Cortex of kidney (tissue), 1 donor: ENCODE measurements at places on chromosomes 3 and 15.

DNA sequence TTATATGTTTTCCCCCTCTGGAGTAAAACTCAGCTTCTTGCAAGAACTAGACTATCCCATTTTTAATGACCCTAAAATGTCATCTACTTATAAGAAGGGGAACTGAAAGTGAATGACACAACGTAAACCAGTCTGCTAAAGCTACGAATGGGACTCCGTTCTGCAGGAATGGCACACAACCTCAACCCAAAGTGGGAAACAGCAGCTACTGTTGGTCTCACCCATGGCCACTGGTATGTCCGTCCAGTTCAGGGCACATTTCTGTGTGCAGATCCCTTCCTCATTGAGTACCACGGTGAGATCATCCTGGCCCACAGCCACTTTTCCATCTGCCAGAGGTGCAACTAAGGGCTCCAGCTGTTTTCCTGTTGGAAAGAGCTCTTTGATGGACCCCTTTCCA lies 23.8 kb downstream of the VPS39 start:
- no peak for DNase-seq

DNA sequence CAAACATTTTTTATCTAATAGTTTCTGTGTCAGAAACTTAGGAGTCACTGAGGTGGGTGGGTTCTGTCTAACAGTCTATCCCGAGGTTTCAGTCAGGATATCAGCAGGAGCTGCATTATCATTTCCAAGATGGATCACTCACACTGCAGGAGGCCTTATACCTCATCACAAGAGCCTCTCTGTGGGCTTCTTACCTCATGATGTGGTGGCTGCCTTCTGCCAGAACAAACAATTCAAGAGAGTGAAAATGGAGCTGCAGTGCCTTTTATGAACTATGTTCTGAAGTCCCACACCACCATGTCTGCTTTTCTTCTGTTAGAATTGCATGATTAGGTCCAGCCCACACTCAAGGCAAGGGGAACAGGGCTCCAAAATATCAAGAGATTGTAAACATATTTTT lies 27.9 kb downstream of the RFX7 start:
- DNase-seq = no peak

GRCh38 chr15:75544359-75544758 lies 34.8 kb downstream of the PTPN9 start:
- no peak for DNase-seq

- no peak for DNase-seq
These were observed 2.1 kb downstream of the TRIM69 start for GRCh38 chr15:44738340-44738984.

GRCh38 chr3:134885877-134886621 lies 91.0 kb downstream of the EPHB1 start:
- no peak for DNase-seq

DNA sequence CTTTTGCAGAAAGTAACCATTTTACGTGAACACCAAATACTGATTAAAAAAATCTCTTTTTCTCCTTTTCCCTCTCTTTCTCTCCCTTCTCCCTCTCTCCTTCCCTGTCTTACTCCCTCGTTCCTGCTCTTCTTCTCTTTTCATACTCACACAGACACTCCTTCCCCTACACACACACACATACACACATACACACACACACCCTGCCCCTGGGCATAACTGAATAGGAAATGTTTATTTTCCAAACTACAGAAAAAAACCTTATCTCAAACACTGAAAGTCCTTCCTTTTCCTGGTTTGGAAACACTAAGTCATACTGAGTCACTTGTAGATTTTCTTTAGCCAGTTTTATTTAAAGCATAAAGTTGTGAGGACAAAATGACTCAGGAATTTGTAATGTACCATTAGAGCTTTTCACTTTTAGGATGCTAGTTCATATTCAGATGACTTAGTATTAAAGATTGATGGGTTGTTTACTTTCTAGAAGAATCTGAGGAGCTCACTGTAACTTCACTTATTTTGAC lies 62.4 kb downstream of the MBNL1 start:
- no peak for DNase-seq

GRCh38 chr3:3798631-3799113 lies 559 bp upstream of the LRRN1 start:
- no peak for DNase-seq

- no peak for DNase-seq
These were observed 473.7 kb upstream of the LMCD1 start for GRCh38 chr3:8027954-8028353.

- no peak for DNase-seq
These were observed 13.5 kb upstream of the PCOLCE2 start for GRCh38 chr3:142902356-142902755.

DNA sequence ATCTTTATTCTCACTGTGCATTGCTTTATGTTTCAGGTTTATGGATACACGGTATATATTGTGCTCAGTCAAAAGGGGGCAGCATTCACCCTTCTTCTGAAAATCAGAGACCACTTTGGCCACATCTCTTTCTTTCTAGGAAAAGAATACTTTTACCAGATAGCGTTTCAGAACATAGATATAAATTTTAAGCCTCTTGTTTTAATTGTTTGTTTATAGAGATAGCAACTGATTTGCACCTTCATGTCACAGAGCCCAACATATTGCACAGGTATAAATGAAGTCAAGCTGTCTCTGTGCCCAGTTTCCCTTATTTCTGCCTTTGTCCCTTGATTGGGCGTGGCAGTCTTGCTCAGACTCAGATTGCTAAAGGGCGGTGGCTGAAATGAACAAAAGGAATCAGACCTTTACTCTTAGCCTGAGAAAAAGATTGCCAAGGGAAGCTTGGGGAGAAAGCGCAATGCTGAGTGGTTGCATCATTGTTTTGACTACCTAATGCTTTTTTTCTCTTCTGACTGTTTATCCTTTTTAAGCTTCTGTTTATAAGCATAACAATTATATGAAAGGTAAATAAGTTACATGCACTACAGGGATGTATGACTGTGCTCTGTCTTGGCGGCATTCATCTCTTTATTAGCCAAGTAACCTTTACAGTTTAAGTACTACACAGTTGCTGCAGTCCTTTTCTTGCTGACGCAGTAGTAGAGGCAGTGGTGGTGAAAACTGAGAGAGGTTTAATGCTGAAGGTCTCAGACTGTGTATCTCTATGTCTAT lies 70.8 kb upstream of the ZBTB20 start:
- no peak for DNase-seq

DNA sequence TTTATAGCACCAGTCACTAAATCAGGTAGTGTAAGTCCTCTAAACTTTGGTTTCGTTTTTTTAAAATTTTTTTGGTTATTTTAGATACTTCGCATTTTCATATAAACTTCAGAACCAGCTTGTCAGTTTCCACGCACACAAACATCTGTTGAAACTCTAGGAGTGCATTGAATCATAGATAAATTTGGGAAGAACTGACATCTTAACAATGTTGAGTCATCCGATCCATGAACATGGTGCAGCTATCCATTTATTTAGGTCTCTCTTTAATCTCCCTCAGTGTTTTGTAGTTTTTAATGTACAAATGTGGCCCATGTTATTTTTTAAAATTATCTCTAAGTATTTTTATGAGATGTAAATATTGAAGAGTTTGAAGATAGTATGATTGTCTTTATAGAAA lies 17.7 kb downstream of the TICRR start:
- no peak for DNase-seq

DNA sequence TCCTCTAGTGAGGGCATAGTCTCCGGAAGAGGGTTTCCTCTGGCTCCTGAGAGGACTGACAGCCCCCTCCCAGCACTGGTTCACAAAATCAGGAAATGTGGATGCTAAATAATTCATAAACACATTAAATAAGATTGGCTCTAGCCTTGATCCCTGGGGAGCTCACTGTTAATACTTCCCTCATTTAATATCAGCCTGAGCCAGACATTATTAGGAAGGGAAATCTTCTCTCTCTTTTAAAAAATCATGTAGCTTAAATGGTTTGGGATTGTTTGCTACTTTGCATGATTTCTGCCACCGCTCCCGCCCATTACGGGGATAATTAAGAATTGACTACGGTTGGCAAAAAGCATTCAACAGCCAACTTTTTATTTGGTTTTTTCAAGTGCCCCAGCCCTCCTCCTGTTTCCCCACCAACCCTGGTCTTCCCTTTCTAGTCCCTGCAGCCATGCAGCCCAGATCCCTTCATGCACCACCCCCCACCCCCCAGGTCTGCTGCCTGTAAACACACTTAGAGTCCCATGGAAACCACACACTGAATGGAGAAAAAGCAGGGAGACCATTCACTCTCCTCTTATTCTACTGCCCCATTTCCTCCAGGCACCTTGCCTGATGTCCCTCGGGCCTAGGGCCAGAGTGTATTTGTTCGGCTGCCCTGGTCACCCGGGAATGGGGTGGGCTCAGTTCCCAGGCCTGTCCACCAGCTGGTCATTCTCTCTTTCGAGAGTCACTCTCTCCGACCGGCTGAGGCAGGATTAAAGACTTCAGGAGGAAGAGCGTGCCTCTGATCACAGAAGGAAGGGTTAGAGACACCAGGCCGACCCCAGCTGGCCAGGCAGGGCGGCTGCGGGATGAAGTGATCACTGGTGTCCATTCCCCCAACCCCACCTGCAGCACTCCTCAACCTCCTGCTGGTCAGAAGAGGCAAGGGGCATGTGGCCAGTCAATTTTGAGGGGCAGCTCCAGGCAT lies 45.1 kb downstream of the SEMA5B start:
- DNase-seq = no peak

DNA sequence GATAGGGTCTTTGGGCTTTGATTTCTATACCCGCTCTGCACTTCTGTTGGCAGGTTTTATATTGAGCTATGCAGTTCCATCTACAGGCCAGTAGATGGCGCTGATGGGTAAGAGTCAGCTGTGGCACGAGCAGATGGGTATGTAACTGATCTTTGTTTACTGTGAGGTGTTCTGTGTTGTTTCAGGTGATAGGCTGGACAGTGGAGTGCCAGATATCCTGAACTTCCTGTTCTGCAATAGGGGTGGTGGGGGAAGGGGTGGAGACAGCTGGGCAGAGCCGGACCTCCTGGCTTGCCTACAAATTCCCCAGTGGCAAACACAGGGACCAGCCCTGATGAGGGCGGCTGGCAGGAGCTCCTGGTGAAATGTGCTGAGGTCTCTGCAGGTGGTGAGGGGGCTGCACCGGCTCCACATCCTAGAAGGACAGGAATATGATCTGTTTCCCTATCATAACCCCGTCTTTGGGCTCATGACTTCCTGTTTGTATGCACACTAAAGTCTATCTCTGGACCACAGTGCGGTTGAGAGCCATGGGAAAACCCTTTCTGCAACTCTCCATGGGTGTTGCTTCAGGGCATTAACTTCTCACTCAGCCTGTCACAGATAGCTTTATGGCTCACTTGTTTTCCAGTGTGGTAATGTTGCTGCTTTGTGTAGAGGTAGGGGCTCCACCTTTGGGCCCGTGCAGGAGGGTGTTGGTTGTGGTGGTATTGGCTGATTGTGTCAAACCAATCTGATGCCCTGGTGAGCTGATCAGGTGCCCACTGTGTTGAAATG lies 13.4 kb upstream of the FAM98B start:
- no peak for DNase-seq

GRCh38 chr15:52751522-52751921 lies 38.6 kb downstream of the ONECUT1 start:
- no peak for DNase-seq

GRCh38 chr3:8279886-8280550 lies 221.6 kb upstream of the LMCD1 start:
- DNase-seq = no peak

GRCh38 chr3:16484984-16485383 lies 28.5 kb downstream of the RFTN1 start:
- DNase-seq = no peak

GRCh38 chr3:23325466-23326065 lies 122.4 kb downstream of the UBE2E2 start:
- DNase-seq = no peak

DNA sequence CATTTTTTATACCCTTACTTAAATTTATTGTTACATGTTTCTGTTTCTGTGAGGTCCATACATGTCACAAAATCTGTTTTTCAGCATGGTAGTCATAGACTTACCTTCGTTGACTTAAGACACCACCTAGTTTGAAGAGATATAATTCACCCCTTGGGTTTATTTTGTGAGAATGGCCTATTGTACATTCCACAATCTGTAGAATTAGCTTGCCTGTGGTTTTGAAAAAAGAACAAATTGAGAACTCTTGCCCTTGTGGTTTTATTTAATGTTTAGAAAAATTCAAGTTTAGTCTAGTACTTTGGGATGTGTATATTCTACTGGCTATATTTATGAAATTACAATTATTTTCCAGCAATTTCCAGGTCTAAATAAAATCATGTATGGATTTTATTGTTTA lies 31.6 kb downstream of the FILIP1L start:
- DNase-seq = no peak

GRCh38 chr3:106294121-106294520 lies 425.3 kb upstream of the CBLB start:
- DNase-seq = no peak

DNA sequence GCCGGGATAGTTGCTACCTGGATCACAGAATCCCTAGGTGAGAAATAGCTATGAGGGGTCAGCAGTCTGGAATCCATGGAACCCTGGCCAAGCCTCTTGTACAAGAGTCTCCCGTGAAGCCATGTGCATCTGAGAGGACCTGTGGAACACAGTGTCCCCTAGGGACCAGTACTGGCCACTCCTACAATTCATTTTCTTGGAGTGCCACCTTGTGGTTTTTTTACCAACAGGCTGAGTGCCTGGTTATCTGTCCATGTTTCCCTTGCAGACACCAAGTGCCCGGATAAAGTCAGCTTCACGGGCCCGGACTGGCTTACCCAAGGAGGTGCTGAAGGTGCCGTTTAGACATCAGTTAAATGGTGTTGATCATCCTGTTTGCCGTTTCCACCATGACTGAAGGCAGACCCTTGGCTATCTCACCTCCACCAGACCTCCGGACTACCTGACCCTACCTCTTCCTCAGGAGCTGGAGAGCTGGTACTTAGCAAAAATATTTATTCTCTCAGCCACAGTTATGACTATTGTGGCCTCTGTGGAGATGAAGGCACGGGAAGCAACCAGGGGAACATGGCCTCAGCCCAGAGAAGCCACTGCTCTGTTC lies 93.9 kb downstream of the RBPMS2 start:
- no peak for DNase-seq
